ENCODE measurements at places on chromosomes 7 and 10.

- no peak for DNase-seq
Measured at GRCh38 chr7:123738356-123738755, 10.4 kb downstream of the WASL start.

GRCh38 chr10:131678171-131678570 is 222.6 kb upstream of the PPP2R2D start:
- DNase-seq, result no peak

DNA sequence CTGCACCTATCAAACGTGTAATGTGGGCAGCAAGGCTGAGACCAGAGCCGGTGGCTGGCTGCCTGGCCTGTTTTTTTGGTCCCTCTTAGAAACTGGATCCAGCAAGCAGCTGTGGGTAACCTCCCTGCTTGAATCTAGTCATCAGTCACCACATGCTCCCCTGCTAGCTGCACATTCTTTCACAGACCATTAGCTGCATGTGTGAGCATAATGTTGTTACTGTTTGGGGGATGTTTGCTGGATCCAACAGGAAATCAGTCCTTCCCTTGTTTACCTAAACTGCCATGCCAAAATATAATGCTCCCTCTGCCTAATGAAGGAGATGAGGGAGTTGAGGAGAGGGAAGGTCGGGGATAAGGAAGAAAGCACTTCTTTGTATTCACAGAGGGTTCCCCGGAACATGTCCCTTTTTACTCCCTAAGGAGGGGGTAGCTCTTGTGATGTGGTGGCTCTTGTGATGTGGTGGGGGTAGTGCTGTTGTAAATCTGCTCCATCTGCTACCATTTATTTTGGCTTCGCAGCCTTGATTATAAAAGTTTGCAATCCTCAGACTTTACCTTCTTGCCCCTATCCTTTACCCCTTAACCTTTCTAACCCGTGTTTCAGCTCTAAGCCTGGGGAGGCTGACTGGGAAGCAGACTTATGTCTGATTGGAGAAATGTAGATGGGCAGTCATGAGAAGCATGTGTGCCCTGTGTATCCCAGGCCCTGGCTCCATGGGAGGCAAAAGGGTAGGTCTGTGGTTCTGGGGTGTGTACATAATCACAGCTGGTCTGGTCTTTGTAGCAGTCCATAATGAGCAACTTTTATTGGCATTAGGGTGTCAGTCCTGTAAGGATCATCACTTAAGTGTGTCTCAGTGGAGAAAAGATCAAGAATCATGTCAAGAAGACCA is 20.8 kb downstream of the LOXL4 start:
- DNase-seq, result peak; percentile 45

GRCh38 chr10:10392511-10392910 is 625.2 kb upstream of the CELF2 start:
- no peak for DNase-seq

DNA sequence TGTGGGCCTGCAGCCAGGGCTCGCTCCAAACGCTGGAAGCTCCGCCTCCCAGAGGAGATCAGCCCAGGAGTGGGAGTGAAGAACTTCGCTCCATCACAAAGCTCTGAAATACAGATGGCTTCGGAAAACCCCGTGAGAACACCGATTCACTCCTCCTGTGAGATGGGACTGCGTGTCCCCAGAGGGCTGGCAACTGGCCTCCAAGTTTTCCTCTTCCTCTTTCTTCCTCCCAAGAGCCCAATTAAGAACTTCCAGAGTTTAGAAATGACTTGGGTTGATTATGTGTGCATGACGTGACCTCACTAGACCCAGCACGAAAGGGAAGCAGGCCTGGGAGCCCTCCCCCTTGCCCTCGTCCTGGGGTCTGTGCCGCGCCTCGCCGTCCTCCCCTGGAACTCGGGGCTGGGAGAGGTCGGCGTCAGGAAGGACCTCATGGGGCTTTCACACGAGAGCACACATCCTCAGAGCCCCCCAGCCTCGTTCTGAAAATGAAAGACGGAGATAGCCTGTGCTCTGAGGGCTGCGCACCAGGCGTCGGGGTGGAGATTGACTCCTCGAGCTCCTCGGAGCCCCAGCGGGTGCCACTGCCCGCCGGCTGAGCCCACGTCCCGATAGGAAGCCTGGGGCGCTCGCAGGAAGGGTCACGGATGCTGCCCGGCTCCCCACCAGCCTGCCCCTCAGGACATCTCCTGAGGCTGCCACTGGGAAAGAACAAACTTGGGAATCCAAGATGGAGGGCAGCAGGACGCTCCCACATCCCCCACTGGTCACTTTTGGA is 37.8 kb downstream of the PTPRN2 start:
- DNase-seq, result peak; percentile 21

DNA sequence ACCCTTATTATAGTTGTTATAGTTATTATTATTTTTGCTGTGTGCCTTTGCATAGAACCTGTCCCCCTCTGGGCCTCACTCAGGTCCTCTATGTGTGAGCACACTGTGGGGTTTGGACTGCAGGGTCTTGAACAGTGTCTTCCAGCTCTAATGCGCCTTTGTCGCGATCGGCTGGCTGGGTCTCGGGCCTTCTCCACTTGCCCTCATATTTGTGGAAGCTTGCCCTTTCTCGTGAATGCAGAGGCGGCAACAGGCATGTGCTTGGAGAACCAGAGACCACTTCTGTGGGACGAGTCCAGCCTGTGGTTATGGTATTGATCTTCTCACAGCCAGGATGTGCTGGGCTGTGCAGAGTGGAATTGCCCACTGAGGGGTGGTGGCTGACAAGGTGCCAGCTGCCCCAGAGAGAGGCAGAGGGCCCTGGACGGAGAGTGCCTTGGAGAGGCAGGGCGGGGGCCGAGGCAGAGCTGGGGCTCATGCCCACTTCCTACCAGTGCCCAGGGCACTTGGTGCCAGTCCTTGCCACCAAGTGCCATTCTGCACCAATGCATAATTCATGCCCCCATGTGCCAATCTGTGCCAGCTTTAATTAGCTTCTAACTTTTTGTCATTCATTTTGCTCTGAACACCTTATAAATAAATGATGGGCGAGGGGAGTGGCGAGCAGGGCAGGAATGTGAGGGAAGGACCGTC is 6.8 kb upstream of the CDH23 start:
- no peak for DNase-seq

GRCh38 chr10:490891-491571 is 198.4 kb downstream of the DIP2C start:
- no peak for DNase-seq

- no peak for DNase-seq
Measured at GRCh38 chr7:50308203-50308531, 3.7 kb downstream of the IKZF1 start.

GRCh38 chr10:25226775-25227682 is 52.2 kb downstream of the GPR158 start:
- peak; percentile 19 for DNase-seq
